Stimulated activated CD4-positive, alpha-beta T cell treated with anti-CD3 and anti-CD28 coated beads, Interleukin-1b, Interleukin-23, amount 100 ng/mL, for 48 hours (primary cell): ENCODE measurements at places on chromosomes 2 and 18.

DNA sequence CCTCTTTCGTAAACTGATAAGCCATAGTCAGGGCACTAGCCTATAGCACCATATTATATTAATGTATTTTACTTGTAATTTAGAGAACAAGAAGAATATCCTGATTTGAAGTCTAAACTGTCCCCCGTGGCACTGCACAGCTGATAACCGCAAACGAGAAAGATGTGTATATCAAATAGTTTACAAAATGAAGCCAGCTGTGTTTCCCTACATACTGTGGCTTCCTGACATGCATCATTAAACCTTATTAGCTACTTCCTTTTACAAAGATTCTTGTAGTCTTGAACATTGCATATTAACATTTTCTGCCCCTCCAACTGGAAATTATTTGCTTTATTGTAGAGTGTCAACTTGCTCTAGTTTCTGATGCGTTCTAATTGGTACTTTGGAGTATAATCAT lies 153.5 kb upstream of the NFATC1 start:
- DNase-seq: no peak

DNA sequence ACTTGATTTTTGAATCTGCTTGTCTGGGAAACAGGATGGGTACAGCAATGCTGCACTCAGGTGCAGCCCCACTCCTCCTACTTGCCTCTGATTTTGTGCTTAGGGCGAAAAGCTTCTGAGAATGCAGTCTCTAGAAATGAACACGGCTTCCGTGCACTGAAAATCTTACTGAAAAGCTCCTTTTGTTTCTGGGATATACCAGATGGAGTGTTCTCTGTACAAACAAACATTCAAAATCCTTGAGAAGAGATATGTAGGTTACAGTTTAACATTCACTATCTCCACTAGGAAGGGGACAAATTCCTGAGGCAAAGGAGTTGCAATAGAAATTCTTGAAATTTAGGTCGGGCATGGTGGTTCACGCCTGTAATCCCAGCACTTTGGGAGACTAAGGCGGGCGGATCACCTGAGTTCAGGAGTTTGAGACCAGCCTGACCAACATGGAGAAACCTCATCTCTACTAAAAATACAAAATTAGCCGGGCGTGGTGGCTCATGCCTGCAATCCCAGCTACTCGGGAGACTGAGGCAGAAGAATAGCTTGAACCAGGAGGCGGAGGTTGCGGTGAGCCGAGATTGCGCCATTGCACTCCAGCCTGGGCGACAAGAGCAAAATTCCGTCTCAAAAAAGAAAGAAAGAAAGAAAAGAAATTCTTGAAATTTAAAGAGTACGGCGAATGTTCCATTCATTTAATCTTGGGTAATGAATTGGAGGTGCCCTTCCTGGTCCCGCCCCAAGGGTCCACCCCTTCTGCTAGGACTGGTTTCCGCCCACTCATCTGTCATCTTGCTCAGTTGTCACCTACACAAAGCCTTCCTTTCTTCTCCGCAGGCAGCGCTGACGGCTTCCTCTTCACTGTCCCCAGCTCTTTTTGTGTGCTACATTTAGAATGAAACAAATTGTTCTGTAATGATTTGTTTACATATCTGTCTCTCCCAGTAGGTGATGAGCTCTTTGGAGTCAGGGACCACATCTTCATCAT lies 92.4 kb downstream of the SOCS6 start:
- DNase-seq: peak; percentile 4

GRCh38 chr2:102251042-102251848 lies 60.1 kb upstream of the IL1RL1 start:
- peak; percentile 74 for DNase-seq

GRCh38 chr2:37472959-37473358 lies 128.5 kb downstream of the QPCT start:
- DNase-seq: no peak

- DNase-seq: no peak
Measured at GRCh38 chr2:15533860-15534480, 27.2 kb downstream of the NBAS start.

- no peak for DNase-seq
Measured at GRCh38 chr2:1979569-1979968, 235.3 kb upstream of the PXDN start.

- DNase-seq: no peak
Measured at GRCh38 chr2:204535764-204536163, 9.5 kb upstream of the PARD3B start.

DNA sequence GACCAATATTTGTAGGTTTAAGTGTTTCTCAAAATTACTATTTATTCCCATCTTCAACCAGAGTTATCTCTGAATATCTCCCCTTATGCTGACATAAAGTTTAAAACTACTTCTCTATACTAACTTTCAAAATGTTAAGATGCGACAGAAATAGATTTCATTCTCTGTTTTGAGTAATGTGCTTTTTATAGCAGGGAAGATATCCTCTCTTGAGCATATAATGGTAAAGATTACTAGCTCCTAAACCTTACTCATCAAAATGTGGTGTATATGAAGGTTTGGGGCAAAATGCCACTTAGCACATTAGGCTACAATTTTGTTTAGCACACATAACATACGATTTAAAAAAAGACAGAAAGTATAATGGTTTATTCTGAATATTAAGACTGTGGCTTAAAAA lies 54.4 kb downstream of the CWC22 start:
- no peak for DNase-seq

GRCh38 chr2:17589406-17590035 lies 49.0 kb downstream of the VSNL1 start:
- no peak for DNase-seq

DNA sequence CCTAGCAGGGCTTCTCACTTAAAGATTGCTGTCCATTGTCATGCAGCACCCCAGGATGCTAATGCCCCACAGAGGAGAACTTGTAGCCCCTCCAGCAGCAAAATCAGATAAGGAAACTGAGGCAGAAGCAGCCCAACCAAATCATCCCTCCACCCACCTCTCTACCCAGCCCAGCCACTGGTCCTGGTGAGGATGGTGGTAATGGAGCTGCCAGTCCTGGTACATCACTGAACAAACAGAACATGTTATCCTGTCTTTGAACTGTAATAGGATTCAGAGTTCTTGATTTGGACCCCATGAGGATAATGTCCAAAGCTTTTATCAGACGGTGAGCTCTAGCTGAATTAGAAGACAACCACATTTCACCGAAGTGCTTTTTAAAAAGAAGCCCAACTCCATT lies 113.2 kb downstream of the MRO start:
- DNase-seq: no peak

GRCh38 chr2:174248998-174249592 lies 763 bp upstream of the OLA1 start:
- no peak for DNase-seq

- DNase-seq: no peak
Measured at GRCh38 chr18:2636126-2636631, 19.3 kb upstream of the SMCHD1 start.

GRCh38 chr2:634636-635388 lies 42.4 kb downstream of the TMEM18 start:
- no peak for DNase-seq

DNA sequence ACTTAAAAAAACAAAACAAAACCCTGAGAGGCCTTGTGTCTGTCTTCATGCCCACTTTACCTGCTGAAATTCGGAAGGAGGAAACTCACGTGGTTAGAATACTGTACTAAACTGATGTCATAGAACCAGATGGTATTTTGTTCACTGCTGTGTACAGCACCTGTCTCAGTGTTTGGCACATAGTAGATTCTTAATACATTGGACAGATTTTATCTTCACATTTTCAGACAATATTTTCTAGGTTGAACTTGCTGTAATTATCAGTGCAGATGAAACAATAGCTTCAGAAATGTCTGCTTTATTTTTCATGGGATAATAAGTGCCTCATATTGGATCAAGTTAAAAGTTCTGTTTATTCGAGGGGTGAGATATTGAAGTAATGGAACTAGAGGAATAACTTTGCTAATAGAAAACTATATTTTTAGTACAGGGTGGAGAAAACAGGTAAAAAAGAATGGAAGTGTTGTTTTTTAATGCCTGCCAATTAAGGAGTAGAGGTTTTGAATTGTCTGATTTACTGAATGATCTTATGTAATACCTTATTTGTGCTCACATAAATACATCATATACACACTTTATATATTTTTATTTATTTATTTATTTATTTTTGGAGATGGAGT lies 23.7 kb downstream of the DDX1 start:
- DNase-seq: no peak

DNA sequence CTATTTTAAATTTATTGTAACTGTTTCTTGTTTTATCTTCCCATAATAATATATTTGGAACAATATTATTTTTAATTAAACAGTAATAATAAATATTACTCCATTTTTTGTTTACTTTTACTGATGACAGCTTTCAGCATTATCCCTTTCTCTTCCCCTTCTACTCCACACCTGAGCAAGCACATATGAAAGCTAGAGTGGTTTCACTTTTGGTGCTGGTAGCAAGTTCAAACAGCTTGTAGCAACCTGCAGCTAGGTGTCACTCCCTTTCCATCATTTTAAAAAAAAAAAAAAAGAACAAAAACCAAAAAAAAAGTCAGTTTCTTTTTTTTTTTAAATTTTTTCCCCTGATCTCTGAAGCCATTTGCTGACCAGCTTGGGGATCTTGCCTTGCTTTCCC lies 801.8 kb downstream of the CCDC85A start:
- DNase-seq: no peak

DNA sequence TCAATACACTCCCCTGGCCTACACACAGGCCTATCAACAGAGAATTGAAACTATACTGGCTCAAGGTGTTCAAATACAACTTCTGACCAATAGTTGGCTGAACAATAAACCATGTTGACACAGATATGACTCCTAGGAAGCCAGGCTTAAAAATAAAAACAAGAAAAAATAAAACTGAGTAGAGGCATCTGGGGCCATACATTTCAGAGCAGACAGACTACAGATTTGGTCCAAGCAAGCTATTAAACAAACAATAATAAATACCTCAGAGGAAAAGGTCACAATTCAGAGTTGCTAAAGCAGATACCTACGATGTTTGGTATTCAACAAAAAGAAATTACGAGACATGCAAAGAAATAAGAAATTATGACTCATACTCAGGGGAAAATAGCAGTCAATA lies 132.8 kb upstream of the ACVR2A start:
- DNase-seq: no peak

GRCh38 chr18:8376113-8376512 lies 233.1 kb upstream of the RAB12 start:
- DNase-seq: no peak

DNA sequence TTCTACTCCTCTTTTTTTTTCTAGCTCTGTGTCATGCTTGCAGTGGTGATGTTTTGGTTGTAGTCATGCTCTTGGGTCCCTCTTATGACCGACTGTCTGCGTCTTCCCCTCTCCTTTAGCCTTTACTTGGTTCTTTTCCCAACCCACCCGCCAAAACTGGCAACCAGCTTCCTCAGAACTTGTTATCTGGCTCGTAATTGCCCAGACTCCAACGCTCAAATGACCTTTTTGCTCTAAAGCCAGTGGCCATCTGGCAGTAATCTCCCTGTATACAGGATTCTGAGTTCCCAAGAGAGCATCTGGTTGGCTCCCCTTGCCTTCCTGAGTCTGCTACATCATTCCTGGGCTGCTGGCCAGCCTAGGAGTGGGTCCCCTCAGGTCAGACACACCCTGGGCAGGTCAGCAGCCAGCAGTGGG lies 147.2 kb downstream of the MGAT5 start:
- no peak for DNase-seq

DNA sequence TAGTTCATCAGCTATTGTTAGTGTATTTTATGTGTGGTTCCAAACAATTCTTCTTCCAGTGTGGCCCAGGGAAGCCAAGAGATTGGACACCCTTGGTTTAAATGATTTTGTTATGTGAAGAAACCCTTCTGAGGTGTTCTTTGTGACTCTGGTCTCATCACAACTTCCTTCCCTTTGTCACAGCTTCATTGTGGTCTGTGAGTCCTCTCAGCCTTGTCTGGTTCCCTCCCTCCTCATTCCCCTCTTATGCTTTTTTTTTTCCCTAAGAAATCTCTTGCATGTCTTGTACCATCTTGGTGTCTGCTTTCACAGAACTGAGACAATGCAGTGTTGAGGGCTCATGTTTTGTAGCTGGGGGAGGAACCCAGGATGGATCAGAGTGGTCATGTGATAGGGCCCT lies 118.9 kb downstream of the TMEM182 start:
- DNase-seq: no peak

DNA sequence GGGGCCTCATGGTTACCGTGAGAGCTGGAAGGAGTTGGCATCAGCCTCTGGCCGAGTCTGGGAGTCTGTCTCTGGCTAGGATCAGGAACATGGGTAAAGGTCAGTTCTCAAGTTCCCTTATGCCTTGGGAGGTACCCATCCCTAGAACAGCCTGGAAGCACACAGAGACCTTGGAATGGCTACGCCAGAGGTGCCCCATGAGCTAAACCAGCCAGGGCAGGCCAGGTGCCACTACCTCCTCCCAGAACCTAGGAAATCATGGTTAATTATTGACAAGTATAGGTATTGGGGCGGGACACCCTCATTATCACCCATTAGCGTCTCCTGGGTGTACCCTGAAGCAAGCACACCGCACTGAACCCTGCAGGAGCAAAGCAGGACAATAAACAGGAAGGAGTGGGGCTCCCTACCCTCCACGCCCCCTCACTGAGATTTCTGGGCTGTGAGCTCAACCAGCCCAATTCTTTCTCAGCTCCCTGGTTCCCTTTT lies 3.0 kb upstream of the ASPRV1 start:
- no peak for DNase-seq

DNA sequence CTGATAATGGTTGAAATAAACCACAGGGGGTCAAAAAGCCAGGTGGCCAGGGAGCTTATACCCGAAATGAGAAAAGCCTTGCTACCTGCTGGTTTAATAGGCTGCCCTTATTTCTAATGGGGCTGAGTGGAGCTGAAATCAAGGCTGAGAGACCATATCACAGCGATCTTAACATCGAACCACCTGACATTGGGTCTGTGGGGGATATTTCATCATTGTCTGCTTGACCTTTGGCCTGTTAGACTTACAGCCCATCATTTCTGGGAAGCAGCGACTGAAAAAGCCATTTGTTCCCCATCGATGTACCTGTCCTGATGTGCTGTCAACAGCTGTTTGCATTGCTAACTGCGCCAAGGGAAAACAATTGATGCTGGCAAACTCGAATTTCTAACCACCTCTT lies 199.7 kb upstream of the SLC14A2 start:
- DNase-seq: no peak

- no peak for DNase-seq
Measured at GRCh38 chr2:96591494-96591893, 46.6 kb downstream of the KANSL3 start.

DNA sequence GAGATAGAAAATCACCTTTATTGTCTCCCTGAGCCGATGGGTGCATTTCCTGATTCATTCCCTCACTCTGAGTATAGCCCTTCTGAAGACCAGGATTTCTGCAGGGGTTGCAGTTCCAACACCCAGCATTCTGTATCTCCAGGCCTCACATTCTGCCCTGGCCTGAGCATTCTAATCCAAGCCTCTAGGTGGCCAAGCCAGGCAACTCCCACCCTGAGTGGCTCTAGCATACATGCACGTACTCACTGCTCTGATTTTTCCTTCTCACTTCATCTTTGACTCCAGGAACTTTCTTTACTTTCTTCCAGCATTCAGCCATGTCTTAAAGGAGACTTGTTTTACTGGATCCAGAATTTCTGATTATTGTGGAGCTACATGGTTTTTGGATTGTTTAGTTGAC lies 100.7 kb upstream of the STK39 start:
- DNase-seq: no peak

GRCh38 chr2:223588251-223588650 lies 13.9 kb downstream of the SCG2 start:
- DNase-seq: no peak
